ENCODE measurements at places on chromosomes 2 and 18. TPM values are rescaled to one million over a fixed set of nuclear protein-coding genes. Genes with fewer than 3 reads are reported as not detected.

DNA sequence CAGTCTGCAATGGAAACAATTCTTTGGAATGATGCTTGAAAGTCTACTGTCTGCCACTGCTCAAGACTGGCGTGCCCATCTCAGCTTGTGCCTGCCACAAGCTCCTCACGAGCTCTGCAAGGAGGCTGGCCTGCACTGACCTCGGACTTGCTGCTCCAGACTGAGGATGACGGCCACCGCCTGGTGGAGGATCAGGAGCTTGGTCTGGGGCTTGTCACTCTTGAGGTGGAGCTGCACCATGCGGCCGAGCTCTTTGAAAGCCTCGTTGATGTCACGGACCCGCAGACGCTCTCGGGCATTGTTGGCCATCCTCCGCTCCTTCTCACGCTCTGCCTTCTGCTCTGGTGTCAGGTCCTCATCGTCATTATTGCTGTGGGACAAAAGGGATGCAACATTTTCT is 269.4 kb upstream of the CCDC68 start:
- DNase-seq: no peak

DPYSL5 gene
- total RNA-seq: 0.93 TPM

COL6A3 gene
- total RNA-seq: 0.41 TPM

DNA sequence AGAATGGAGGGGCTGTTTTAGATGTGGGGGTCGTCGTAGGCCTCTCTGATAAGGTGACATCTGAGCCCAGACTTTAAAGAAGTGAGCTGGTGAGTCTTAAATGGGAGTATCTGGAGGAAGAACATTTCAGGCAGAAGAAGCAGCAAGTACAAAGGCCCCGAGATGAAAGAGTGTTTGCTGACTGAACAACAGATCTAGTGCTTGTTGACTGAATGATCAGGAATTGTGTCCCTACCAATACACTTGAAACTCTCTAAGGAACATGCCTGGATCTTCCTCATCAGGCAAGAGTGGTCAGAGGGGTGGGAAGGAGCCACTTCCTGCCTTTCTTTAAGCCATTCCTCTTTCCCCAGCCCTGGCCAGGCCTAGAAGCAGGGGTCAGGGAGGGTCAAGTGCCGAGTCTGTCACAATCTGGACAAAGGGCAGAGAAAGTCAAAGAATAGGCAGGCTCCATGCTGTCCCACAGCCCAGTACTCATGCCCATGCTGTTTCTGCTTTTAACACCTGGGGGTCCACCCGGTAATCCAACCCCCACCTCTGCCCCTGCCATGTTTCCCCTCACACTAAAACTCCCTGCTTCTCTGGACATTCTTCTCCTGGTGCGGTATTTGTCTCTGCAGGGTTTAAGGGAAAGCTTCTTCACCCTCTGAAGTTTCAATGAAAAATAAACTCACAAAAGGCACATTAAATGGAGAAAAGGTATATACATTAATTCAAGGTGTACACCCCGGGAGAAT is 3.0 kb upstream of the TMEM37 start:
- no peak for DNase-seq

GRCh38 chr2:7801212-7801611 is 880.6 kb upstream of the ID2 start:
- no peak for DNase-seq

DNA sequence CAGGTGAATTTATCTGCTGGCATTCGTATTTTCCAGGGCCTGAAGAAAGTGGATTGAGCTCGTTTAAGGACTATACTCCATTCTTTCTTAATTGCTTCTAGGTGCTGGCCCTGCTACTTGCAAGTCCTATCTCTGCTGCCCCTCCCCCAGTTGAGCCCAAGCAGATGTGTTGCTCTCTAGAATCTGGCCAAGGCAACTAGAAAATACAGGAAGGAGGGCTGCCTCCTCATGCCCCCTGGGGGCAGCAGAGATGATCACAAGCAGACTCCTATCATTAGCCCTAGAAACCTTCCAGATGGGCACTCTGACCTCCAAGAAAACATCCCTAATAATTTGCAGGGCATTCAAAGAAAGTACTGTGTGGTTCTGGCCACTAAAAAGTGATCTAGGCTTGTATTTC is 72.5 kb upstream of the CYP26B1 start:
- no peak for DNase-seq

SERPINB11 gene
- total RNA-seq: not detected

GRCh38 chr2:102048465-102048864 is 56.7 kb downstream of the IL1R2 start:
- DNase-seq: peak; percentile 11

DNA sequence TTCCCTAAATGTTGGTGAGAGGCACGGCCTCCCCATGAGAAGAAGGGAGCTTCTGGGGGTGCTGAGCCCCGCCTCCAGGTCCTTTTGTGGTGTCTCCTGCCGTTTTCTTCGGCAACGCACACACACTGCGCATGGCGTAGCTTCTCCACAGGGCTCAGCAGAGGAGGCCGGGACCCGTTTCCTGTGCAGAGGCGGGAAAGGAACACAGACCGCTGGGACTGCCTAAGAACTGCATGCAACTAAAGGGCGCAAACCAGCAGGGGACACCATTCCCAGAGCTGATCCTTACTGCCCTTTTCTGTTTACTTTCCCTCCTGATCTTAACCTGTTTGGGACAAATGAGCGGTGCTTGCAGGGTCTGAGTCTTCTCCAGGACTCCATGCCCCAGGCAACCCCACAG is 90.3 kb upstream of the CAPN13 start:
- DNase-seq: no peak

GRCh38 chr18:54675076-54675475 is 84.0 kb downstream of the DYNAP start:
- no peak for DNase-seq

GRCh38 chr2:12054956-12055618 is 308.7 kb downstream of the LPIN1 start:
- no peak for DNase-seq
